Stimulated activated CD8-positive, alpha-beta memory T cell treated with anti-CD3 and anti-CD28 coated beads, Interleukin-15, amount 100 ng/mL, for 24 hours (primary cell): ENCODE measurements at places on chromosomes 2 and 18.

- no peak for DNase-seq
Observed at GRCh38 chr2:47354013-47354847, 48.7 kb upstream of the MSH2 start.

- no peak for DNase-seq
Observed at GRCh38 chr2:165876712-165877111, 76.9 kb downstream of the TTC21B start.

DNA sequence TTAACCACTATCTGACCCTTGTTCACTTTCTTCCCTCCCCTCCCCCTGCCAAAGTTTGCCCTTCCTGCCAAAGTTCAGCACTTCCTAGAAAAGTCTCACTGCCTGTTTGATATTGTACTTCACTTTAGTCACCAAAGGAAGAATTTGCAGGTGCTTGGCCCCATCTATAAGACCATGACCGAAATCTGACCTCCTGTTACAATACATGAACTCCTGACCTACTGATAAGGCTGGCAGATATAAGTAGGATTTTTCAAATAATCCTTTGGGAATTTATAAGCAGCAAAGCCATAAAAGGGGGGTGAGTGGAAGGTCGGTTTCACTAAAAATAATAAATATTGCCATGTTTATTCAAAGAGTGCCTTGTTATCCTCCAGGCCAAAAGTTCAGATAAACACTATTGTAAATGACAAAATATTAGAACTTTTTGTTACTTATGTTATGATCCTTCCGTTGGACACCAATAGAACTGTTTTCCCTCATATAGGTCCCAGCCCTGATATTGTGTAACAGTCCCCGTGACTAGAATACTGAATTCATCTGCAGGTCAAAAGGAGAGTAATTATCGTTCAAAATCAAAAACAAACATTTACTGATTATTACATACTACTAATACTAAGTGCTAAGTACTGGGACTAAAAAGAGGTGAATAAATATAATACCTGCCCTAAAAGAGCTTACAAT is 277.6 kb downstream of the EXOC6B start:
- DNase-seq, result no peak

DNA sequence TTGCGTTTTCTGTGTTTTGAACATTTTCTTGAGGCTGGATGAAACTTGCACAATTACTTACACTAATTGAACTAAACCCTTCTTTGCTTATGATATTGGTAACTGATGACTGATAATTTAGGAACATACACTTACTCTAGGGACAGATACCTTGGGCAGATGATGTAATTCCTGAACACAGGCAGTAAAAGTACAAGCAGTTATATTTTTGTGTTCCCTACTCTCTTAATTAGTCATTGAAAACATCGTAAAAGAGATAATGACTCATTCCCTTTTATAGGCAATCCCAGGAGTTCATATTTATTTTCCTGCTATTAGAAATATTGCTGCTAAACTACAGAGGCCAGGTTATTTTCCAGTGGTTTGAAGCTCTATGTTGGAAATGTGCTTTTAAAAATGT is 46.4 kb downstream of the CCDC85A start:
- no peak for DNase-seq

- no peak for DNase-seq
Observed at GRCh38 chr2:175855236-175855635, 146.8 kb downstream of the LNPK start.

DNA sequence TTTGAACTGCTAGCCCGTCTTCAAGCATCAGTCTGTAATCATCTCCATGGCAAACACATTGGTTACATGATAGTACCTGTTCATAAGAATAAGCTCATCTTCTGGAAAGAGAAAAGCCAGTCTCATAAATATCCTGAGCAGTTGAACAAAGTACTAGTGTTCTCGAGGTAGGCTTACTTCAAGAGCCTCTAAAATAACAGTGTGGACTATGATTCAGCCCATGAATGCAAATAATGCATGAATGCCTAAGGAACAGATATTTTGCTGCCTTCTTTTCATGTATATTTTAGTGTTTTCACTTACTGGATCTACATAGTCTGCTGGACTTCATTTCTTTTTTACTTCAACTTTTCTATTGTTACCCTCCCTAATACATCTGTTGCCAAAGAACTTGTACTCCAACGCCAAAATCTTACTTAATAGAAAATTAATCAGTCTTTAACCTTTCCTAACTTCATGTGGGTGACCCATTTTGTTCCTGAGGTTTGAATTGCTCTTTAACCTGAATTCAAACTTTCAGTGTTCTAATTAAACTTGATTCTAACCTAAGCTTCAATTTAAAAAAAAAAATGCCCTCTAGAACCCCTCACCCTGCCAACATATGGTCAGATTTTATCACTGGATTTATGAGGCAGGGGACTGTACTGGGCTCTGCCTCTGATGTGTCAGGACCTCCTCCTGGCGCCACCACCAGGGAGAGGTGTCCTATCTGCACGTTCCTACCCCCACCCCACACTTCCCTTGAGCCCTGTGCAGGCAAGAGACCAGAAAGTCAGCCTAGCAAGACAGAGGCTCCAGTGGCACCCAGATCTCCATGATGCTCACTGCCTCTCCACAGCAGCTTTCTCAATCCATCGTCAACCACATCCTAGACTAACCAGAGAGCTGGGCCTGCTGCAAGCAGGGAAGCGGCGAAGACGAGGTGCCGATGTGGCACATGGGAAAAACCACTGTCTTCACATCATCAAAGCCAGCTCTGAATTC is 264.7 kb upstream of the ID2 start:
- DNase-seq, result no peak

DNA sequence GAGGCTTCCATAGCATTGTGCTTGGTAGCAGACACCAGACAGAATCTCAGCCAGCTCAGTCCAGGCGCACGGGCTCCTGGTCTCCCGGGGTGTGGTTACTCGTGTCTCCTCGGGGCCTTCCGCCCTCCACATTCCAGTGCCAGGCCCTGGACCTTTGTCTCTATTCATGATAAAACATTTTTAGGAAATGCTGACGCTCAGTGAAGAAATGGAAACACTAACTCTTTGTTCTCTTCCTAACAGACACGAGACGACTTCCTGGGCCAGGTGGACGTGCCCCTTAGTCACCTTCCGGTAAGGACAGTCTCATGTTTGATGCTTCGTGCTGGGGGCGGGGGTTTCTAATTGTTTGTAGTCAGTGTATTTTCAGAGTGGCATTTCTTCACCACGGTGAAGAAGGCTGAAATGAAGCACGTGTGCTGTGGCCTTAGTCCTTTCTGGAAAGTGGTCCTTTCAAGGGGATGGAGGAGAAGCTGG is 271.8 kb downstream of the NEDD4L start:
- no peak for DNase-seq

GRCh38 chr2:101843471-101843870 is 146.0 kb downstream of the MAP4K4 start:
- DNase-seq, result no peak

GRCh38 chr18:35470435-35470834 is 27.3 kb downstream of the INO80C start:
- DNase-seq, result no peak

DNA sequence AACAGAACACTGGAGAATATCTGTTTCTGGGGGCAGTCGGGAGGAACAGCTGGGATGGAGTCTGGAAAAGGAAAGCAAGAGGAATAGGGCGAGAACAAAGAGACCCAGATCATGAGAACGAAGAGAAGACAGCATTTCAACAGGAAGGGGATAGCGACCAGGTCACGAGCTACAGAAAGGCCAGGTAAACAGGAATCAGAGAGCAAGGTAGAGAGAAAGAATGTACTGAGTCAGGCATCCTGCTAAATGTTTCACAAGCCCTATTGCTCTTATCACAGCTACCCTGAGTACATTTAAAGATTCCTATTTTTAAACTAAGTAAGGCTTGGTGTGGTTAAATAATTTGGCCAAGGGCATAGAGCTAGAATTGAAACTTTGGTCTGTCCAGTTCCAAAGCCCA is 254.9 kb upstream of the RAB12 start:
- DNase-seq, result no peak

- DNase-seq, result no peak
Observed at GRCh38 chr2:179106676-179107428, 56.9 kb upstream of the CCDC141 start.

- DNase-seq, result no peak
Observed at GRCh38 chr2:234308813-234309195, 188.1 kb downstream of the ARL4C start.

- no peak for DNase-seq
Observed at GRCh38 chr2:6810961-6811360, 54.7 kb downstream of the CMPK2 start.

GRCh38 chr18:26551695-26552081 is 3.3 kb upstream of the KCTD1 start:
- DNase-seq, result no peak

- no peak for DNase-seq
Observed at GRCh38 chr18:55328301-55328700, 259.7 kb downstream of the TCF4 start.

DNA sequence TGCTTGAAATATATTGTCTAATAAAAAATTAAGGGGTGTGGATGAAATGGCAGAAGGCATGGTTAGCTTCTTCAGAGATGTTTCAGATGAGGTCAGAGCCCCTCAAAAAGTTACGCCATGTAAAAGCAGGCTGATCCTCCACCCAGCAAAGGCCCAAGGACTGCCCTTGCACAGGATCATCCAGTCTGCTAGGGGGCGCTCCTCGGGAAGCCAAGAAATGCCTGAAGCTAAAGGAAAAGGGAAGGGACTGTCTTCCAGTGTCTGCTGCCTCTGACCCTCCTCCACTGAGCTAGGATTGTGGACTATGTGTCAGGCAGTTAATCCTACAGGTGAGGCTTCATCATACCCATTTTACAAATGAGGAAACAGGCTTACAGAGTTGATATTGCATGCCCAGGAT is 33.8 kb upstream of the TEX51 start:
- no peak for DNase-seq

DNA sequence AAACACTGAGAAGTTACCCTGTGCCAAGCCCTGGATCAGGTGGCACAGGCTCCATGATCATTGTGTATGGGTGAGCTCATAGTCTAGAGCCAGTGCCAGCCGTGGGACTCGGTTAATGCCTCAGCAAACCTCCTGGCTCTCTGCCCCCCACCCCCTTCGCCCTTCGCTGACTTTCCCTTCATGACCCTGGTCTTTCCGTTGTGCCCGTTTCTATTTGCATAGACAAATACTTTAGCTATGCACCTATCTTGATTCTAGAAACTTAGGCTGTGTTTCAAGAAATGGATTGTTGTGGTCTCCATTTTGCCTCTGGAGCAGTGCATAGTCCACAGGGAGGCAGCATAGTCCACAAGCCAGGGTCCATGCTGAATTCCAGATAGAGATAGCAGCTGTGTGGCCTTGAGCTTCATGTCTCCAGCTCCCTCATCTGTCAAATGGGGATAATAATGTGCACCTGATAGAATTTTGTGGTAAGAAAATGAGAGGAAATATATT is 44.8 kb upstream of the KDM3A start:
- no peak for DNase-seq

GRCh38 chr2:42961385-42961811 is 169.0 kb upstream of the HAAO start:
- DNase-seq, result no peak

DNA sequence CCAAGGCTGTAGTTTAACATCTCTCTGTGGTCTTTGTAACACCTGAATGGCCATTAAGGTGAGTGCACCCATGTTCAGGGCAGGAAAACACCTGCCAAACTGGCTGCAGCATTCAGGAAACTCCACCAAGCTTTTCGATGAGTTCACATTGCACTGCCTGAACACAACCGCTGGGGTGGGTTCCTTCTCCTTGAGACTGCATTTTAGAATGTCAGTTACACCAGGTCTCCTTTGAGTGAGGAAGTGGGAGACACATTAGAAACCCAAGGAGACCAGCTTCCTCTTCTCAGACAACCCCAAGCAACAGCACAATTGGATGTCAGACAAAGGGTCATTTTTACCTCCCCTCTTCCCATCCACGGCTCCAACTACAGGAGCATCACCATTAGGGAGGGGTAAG is 35.2 kb downstream of the CYRIA start:
- no peak for DNase-seq

DNA sequence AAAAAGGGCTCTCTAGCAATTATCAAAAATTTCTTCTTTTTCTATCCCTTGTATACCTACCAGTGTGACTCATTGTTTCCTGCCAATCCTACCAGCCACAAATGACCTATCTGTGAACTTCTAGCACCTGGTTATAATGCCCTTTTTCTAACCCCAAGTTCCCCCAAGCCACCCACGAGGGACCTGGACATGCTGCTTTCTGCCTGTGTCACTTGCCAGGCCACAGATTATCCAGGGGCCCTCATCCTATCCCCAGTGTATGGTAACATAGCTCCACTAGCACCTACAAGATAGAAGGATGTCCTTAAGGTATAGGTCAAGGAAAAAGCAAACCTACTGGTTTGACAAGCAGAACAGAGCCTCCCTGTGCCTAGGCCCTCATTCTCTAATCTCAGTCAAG is 26.8 kb downstream of the AAK1 start:
- DNase-seq, result no peak
